CD8-positive, alpha-beta memory T cell (primary cell): ENCODE measurements at places on chromosomes 1 and 21. TPM values are rescaled to one million over a fixed set of nuclear protein-coding genes. Genes with fewer than 3 reads are reported as not detected.
A peak's percentile ranks its signal among the peaks of the same experiment; 100 is the strongest.

- no peak for DNase-seq
These were observed 1.8 kb upstream of the SYT2 start for GRCh38 chr1:202711949-202712635.

- DNase-seq = no peak
These were observed 55.9 kb upstream of the PTGFRN start for GRCh38 chr1:116853680-116854402.

- DNase-seq = no peak
These were observed 7.0 kb downstream of the IFNAR2 start for GRCh38 chr21:33236766-33237165.

DNA sequence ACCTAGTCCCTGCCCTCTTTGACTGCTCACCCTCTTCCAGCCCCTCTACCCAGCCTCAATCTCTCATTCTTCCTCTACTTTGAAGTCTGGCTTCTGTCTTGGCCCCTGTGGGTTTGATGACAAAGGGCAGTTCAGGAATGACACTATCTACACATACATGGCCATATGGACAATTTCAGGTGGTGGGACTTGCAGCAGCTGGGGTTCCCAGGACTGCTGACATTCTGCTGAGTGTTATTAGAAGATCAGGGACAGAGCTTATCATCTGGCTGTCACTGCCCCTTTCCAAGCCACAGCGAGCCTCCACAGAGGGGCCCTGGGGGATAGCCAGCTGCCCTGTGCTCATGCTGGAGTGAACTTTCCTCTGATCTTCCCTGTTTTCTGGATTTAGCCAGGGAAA is 97.4 kb upstream of the IPO9 start:
- no peak for DNase-seq

GRCh38 chr1:226309398-226310244 is 657 bp upstream of the LIN9 start:
- no peak for DNase-seq

- no peak for DNase-seq
These were observed 73.4 kb upstream of the SOD1 start for GRCh38 chr21:31586118-31586517.

- DNase-seq = no peak
These were observed 19.9 kb downstream of the BEND5 start for GRCh38 chr1:48756683-48757316.

GRCh38 chr1:222936042-222936441 is 121.2 kb downstream of the DISP1 start:
- no peak for DNase-seq

DNA sequence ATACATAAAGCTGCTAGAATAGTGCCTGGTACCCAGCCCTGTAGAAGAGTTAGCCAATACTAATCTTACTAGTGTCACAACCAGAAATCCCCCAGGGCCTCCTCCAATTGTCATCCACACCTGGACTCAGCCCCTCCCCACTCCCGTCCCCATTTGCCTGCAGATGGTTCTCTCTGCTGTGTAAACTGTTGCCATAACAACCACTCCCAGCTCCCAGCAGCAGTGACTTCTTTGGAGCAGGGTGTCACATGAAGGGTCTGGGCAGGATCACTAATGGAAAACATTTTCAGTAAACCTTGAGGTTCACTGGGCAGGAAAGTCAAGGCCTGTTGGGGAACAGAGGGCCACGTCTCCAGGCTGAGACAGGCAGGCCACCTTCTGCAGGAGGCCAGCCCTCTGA is 126.0 kb upstream of the IPO9 start:
- no peak for DNase-seq

- DNase-seq = no peak
These were observed 163.4 kb upstream of the USP24 start for GRCh38 chr1:55378582-55378981.

- DNase-seq = no peak
These were observed 108.0 kb downstream of the DNM3 start for GRCh38 chr1:171949316-171949715.

DNA sequence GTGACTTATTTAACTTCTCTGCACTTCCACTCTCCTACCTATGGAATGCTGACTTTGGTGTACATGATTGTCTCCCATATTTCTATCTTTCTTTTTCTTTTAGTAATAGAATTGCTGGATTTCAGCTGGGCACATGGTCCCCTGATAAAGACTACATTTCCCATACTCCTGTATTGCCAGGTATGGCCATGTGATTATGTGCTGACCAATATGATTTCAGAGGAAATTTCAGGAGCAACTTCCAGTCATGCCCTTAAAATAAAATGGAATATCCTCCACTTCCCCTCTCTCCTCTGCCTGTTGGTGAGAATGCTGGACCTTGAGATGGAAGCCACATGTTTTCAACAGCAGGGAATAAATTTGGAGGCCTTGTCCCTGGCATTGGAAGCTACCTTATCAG is 130.7 kb upstream of the IGSF21 start:
- DNase-seq = no peak

DNA sequence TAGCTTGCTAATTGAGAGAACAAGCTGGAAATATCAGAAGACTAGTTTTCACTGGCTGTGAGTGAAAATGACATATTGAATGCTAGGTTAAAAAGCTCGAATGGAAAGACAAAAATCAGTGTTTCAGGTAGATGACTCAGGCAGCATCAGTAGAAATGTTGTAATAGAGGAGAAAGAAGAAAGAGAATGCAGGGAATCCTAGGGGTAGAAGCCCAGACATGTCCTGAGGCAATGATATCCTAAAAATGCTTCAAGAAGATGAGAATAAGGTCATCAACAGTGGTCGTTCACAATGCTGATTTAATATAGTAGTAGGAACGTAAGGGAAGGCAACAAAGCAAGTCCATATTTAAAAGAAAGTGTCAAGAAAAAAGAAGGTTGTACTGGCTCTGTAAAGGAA is 96.7 kb upstream of the HP1BP3 start:
- DNase-seq = no peak

GRCh38 chr1:247352175-247352574 is 20.5 kb upstream of the ZNF496 start:
- no peak for DNase-seq

- DNase-seq = no peak
These were observed 186.5 kb upstream of the KCTD3 start for GRCh38 chr1:215380566-215380965.

- DNase-seq = no peak
These were observed 5.1 kb upstream of the SSR2 start for GRCh38 chr1:156025876-156026275.

DNA sequence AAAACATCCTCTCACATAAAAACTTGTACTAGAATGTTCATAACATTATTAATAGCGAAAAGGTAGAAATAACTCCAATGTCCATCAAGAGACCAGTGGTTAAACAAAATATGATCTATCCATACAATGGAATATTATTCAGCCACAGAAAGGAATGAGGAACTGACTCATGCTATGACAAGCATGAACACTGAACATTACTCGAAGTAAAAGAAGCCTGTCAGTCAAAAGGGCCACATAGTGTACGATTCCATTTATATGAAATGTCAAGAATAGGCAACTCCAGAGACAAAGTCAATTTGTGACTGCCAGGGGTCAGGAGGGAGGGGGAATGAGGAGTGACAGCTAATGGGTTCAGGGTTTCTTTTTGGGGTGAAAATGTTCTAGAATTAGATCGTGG is 2.3 kb downstream of the VPS26C start:
- no peak for DNase-seq

DNA sequence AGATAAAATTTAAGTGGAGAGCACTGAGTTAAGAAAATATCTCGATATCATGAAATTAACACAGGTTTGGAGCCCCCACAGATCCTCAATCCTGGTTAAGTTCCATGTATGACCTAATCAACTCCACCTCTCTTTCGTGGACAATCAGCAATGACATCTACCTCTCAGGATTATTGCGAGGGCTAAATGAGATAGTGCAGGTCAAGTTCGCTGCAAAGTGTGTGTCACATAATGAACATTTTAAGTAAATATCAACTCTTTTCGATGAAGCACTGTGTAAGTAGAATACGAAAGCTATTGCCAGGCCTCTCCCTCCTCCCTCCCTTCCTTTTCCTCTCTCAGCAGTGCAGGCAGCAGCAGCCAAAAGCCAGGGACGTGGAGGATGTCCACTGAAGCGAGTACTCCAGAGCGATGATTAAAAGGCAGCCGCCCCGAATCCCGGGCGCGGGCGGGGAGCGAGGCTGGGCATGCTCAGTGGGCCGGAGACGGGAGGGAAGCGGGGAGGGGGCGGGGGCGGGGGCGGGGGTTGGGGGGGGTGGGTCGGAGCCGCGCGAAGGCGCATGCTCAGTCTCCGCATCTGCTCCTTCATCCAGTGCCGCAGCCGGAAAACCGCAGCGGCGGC is at the start of gene CAMSAP2:
Gene CAMSAP2, plus strand, starts transcription at position 567 of the 622 bp plus-strand sequence. CDS start 935 bp downstream, outside the sequence.
- DNase-seq = peak; percentile 55

- DNase-seq = no peak
These were observed 60.7 kb downstream of the CDC14A start for GRCh38 chr1:100413035-100413434.

DNA sequence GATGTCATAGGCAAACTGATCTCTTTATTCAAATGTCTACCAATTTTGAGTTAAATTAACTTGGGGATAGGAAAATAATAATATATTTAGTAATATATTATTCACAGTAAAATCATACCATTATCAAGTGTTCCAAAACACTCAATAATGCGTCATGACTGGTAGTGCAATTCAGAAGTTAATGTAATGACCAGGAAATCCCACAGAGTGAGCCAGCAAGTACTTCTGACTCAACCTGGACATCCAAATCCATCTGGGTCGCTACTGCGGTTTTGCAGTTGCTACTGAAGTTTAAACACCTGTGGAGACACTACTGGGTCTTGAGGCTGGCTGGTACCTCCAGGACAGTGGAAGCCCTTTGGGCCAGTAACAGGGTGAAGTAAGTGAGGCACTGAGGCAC is 44.8 kb downstream of the DPYD start:
- DNase-seq = no peak

GRCh38 chr1:147551036-147551435 is 9.7 kb downstream of the BCL9 start:
- DNase-seq = no peak

The C8A gene
- polyA plus RNA-seq = not detected

The TMEM183A gene
- polyA plus RNA-seq = 55.4 TPM

The TMEM269 gene
- not detected for polyA plus RNA-seq
